ENCODE measurements at places on chromosomes 7 and 10.

- DNase-seq = no peak
These were observed 137.9 kb upstream of the HDAC9 start for GRCh38 chr7:18357691-18358090.

- no peak for DNase-seq
These were observed 226.8 kb downstream of the CDC14C start for GRCh38 chr7:49151146-49151545.

GRCh38 chr10:108166401-108166800 is 1001.9 kb upstream of the SORCS1 start:
- DNase-seq = no peak

- DNase-seq = no peak
These were observed 192.4 kb upstream of the DKK1 start for GRCh38 chr10:52121688-52122087.

DNA sequence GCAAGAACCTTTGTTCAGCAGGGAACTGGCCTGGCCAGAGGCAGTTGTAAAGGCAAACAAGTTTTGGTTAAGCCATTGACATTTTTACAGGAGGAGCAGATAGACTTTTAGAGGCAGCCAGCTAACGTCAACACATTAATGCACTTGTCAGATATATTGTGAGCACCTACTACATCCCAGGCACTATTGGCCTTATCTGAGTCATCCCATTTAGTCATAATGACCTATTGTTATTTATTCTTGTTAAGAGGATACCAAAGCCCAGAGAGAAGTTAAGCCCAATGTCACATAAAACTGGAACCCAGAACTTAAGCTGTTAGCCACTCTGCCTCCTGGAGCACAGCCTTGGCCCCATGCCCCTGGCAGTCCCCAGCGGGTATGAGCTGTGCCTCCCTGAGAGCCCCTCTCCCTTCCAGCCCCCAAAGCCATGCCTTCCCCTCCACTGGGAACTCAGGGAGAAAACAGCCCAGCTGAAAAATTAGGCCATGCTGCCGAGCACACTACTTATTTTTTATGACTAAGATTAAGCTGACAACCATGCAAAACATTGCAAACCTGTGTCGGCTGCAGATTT is 32.7 kb upstream of the TRIM8 start:
- no peak for DNase-seq

DNA sequence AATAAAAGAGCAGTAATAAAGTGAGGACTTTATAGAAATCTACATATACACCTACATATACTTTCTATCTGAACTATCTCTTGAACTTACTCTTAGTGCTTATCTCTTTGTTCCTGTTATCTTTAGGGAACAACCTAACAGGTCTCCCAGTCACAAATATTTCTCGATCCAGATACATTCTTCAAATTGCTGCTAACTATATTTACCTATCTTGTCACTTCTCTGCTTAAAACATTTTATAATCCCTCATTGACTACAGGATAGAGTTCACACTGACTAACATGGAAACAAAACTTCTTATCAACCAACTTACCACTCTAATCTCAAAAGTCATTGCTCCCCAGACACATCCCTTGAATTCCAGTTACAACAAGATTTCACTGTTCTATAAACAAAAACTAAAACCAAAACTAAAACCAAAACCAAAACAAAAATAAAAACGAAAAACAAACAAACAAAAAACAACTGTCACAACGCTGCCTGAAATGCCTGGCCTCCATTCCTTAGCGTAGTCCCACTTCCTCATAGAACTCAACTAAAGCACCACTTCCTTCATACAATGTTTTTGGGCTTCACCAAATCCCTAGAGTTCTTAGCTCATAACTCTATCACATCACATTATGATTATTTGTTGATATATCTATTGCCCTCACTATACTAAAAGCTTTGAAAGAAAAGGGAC is 134.7 kb downstream of the SEMA3D start:
- no peak for DNase-seq

DNA sequence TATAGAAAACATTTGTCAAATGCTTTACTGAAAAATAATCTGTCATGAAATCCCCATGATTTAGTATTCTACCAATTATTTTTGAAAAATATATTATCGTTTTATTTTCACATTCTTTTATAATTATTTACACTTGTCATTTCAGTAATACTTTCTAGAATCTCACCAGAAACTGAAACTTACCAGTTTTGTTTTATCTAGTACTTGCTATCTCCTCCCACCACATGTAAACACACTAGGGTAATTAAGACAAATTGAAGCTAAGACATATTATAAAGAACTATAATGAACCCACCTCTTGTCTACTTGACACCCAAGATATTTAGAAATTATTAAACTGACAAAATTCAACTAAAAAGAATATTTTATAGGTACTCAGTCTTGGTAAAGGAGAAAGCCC is 51.5 kb upstream of the GRM3 start:
- DNase-seq = no peak

DNA sequence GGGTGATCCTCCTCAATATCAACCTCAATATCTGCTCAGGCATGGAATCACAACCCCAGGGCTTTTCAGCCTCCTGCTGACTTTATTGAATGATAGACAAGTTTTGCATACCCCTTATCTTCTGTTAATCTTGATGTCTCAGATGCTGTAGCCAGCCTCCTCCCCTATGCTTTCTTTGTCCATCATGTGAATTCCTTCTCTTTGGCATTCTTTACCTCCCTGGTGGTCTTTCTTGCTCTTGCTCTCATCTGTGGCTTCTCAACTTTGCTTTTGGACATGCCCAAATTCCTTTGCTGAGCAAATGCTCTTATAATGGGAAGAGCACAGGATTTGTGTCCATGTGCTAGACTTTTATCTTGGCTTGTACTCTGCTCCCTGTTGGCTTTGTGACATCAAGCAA is 73.4 kb upstream of the FAM13C start:
- no peak for DNase-seq

- DNase-seq = no peak
These were observed 66.0 kb upstream of the GPR26 start for GRCh38 chr10:123600177-123600576.

DNA sequence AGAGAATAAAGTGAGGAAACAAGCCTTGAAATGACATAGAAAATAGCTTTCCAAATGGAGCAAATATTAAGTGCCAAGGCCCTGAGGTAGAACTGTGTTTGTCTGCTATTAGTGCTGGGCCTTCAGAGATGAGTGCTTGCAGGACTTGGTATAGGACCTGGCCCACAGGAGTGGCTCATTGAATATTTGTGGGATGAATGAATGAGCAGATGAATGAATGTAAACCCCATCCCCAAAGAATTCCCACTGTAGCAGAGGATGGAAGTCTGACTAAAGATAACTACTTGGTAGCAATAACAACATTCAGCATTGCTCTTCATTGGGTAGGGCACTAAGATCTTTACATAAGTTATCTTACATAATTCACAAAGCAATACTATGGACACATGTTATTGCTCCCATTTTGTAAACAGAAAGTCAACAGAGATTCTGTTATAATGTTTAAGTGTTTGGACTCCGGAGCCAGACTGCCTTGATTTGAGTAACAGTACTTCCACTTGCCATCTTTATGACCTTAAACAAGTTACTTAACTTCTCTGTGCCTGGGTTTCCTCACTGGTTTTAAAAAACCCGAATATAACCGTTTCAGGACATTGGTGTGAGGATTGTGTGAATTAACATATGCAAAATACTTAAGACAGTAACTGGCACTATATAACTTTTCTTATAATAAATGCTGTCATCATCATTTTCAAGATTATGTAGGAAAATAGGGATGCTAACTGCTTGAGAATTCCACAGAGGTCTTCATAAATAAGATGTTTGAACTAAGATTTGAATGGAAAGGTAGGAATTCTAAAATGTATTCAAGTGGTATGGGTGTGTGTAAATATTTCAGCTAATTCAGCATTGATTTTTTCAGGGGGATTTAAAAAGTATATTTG is 141.9 kb downstream of the PRKG1 start:
- DNase-seq = no peak

DNA sequence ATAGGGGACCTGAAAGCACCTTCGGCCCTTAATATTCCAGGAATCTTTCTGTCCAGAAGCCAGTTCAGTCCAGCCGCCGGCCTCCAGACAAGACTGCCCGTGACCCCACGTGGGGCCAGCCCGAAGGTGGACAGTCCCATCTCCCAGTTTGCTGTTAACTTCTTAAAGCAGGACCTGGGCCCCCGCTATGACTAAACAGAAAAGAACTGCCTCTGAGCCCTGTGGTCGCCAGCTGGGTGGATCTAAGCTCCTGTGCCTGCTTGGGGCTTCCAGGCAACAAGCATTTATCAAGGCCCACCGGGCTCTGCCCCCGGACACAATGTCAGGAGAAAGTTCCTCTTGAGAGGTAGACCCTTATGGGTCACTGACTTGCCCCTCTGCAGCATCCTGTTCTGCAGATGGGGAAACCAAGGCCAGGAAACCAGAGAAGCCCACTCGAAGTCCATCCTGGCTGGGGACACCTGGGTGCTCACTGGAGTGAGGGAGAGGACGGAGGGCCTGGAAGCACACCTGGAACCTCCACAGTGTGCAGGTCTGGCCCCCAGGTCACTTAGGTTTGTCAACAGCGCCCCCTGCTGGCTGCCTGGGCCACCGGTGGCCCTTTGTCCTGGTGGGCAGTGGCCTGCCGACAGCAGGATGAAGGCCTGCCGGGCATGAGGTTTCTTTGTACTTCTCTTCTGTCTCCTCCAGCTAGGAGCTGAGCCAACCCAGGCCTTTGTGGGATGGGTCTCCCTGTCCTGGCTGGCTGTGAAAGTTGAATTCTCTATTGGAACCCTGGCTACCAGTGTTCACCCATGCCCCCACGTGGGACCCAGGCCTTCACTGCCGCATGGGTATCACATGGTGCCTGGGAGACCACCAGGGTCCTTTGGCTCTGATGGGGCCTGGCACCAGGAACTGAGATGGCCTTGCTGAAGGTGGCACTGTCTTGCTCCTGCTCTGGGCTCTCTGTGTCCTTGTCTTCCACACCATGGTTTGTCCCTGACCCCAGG is 128.0 kb downstream of the ZMIZ1 start:
- peak; percentile 61 for DNase-seq

DNA sequence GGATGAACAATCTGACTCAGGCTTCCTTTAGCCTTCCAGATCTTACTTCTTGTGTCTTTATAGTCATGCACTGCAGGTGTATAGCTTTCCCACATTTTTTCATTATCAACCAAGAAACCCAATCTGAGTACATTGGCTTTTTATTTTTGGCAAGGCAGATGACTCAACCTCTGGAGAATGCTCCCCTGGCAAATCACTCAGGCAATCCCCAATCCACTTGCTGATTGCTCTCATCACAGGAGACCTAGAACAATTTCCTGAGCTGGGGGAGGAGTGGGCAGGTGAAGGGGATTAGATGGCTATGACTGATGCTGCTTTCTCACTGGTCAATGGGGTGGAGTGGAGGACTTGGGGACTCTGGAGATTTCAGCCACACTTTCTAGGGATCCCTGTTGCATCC is 134.4 kb downstream of the SLC16A9 start:
- no peak for DNase-seq

GRCh38 chr7:69696054-69696591 is 97.8 kb downstream of the AUTS2 start:
- DNase-seq = no peak

DNA sequence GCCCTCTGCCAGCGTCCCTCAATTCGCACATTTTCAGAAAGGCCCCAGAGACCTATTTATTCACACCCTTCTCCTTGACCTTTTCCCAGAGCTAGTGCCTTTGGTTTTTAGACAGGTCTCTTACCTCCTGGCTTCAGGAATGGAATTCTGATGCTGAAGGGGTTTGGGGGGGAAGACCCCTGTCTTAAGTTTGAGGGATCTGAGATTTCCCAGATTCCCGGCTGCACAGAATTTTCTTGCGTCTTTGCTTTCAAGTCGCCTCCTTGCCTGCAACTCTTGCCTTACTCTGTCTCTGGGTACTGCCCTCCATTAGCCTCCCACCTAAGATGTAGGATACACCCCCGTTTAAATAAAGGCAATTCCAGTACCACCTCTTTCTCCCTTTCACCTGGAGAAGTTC is 1.9 kb downstream of the GATA3 start:
- no peak for DNase-seq

- DNase-seq = no peak
These were observed 510.9 kb downstream of the RPS24 start for GRCh38 chr10:78544423-78545090.

DNA sequence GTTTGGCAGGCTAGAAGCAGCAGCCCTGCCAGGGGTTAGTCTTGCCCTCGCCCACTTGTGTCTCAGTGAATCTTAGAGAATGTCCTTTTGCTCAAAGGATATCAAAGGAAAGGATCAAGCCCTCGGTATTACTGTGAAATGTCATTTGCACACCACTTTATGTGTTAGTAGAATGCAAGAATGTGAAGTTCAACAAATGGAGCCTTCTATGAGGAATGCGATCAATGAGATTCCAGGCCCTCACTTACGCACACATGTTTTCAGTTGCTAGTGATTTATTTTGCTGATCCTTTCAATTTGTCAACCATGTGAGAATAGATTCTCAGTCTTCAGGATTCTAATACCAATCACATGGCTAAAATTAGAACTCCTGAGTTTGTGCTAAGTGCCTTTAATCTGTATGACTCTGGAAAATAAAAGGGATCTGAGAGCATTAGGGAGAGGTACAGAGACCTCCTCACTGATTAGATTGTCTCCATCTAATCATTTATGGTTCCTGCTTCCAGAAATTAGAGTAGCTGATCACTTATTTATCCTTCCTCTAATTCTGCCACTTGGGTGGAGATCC is 123.0 kb upstream of the SP4 start:
- DNase-seq = no peak
